ENCODE measurements at places on chromosomes 6 and 20.

GRCh38 chr20:51258582-51259165 lies 235.8 kb upstream of the KCNG1 start:
- no peak for DNase-seq

DNA sequence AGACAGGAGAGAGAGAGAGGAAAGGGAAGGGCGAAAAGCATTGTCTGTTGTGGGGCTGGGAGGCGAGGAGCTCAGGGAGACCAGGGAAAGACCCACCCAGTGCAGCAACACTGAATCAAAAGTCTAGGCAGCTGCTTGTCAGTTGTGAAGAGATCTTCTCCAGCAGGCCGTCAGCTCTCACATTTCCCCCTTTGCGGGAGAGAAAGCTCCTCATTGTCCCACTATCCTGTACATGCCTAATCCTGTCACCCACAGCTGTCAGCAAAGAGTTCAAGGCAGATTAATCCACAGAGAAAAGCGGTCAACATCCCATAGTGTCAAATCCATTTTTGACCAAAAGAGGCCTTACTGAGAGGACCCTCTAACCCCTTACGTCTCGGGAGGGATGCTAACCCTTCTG lies 27.3 kb downstream of the RNF182 start:
- no peak for DNase-seq

DNA sequence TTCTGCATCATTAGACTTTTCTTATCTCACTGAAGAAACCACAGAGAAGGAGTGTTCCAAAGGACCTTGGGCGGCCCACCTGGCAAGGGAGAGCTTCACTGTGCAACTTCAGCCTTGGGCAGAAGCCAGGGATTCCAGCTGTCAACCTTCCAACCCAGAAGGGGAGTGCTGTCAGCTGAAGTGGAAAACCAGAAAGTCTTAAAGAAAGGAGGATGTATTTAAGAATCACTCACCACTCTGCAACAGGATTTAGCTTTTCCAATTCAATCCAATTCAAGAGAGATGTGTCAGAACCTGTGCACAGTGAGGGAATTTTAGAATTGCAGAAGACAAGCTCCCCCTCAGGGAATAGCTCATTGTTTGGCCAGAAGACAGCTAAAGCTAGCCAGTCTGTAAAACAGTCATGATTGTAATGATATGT lies 553.7 kb downstream of the CD83 start:
- DNase-seq: no peak

- no peak for DNase-seq
Observed at GRCh38 chr6:117469356-117469755, 13.1 kb upstream of the DCBLD1 start.

- DNase-seq: no peak
Observed at GRCh38 chr6:42429836-42430235, 21.9 kb downstream of the TRERF1 start.

DNA sequence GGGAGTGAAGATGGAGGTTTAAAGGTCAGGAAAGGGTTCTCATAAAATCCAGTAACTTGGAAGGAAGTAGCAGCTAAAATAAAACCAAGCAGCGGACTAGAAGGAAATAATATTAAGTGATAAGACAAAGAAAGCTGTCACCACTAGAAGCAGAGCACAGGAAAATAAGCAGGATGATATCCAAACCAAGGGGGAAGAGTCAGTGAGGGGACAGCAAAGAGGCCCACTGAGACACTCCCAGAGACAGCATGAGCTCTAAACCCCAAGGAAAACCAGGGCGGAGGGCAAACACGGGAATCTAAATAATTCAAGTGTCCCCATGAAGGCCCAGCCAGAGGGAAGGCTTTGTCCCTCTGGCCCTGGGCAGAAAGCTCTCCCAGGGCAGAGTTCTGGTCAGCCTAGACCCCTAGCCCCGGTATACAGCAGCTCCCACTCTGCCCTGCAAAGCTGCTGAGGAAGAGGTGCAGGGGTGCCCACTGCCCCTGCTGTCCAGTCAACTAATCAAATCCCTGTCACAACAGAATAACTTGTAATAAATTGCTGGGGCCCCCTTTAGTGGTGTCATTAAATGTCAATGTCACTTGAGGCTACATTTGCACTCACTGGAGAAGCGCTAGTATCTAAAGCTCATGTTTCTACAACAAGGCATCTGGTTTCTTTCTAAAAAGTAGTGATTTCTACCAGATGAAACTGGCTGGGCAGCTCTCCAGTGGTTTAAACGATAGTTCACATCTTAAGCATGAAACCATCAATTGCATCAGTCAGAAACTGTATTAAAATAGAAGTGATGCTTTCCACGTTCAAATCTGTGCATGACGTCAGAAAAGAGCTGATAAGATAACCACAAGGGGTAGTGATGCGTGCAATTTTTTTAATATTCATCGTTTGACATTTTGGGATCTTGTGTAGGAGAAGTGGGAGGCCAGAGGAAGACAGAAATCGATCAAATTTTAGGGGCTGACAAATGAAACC lies 13.6 kb downstream of the PDE10A start:
- DNase-seq: no peak

- DNase-seq: no peak
Observed at GRCh38 chr6:2655844-2656433, 94.8 kb downstream of the MYLK4 start.

DNA sequence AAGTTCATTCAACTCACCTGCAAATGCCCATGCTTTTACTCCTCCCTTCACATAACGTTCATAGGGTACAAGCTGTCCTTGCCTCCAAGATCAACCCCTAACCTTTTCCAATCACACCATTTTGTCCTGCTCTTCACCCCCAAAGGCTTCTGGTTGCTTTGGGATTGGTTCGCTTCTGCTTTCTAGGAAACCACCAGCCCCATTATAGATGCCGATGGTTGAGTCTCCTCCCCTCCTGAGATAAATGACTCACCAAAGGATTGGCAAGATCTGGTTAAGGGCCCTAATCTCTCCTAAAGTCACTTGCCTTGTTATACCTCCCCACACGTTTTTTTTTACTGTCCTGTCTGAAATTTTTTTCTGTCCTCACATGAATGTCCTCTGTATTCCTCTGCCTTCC lies 311.4 kb downstream of the HACE1 start:
- DNase-seq: no peak
